ENCODE measurements at places on chromosomes 2 and 18. TPM values are rescaled to one million over a fixed set of nuclear protein-coding genes. Genes with fewer than 3 reads are reported as not detected.

DNA sequence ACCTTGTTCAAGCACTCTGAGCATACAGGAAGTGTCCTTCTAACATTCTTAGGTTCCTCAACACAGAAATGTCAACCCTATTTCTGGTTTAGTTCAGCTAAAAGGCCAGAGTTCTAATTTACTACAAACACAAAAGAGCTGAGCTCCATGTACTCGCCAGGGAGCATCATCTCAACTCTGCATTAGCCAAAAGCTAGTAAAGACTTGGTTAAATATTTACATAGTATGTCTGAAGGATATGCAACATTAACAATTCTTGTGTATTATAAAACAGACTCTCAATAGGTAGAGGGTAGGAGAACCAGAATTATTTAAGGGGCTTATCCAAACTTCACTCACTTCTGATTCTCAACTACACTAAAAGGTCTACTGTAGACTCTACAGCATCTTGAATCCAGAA lies 154.6 kb downstream of the THADA start:
- no peak for DNase-seq

- DNase-seq: no peak
Observed at GRCh38 chr2:162328424-162329157, 10.1 kb upstream of the IFIH1 start.

DNA sequence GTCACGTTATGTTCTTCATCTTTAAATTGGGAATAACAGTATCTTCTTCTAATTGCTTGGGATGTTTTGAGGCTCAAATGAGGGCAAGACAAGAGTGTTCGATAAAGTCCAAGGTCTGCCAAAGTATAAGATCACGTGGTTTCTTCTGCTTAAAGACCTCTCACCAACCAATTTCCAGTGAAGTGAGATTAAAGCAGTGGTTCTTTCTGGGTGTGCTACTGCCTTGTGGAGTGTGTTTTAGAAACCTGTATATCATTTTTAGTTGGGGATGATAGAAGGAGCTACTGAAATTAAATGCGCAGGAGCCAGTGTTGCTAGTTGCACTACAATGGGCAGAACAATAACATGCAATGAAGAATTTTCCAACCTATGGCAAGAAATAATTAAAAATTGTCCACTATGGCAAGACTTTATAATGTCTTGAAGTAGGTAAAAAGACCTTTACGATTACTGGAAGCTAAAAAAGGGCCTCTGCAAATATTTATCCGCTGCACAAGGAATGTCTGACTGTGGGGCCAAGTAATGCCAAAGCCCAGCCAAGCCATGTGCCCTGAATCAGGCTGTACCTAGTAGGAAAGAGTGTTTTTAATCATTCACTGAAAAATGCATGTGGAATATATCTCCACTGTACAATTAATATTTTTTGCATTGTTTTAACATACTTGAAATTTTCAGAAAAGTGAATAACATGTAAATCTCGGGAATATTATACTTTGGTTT lies 244.5 kb upstream of the REG3G start:
- DNase-seq: no peak

DNA sequence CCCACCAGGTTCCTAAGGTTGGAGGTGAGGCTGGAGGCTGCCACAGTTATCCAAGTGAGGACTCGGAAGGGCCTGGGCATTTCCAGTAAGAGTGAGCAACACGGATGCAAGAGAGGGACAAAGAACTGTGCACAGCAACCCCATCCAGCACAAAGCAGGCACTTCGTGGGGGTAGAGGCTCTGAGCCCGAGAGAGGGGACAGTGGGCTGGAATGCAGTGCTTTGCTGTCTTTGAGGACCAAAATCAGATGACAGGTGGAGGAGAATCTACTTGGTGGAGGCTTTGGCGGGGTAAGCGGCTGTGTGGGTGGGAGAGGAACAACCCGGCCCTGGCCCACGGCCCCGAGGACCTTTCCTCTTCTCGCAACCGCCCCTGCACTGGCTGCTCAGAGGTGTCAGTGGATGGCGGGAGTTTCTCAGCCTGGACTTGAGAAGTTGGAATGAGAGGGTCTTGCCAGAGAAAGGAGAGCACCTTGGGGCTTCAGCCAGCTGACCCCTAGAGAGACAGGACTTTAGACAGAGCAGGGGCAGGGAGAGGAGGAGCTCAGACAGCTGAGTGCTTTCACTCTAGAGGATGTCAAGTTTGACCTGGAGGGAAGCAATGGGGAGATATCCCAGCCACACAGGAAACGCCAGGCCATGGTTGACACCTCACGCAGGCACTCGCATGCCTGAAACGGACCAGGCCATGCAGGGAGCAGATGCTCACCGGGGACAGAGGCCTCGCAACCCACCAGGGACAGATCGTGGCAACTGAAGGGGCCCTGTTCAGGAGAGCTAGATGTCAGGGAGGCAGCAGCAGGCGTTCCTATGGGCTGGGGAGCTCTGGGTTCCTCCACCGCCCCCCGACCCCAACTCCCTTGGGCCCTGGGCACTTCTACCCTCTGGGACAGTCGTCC lies 11.6 kb downstream of the RAMP1 start:
- DNase-seq: no peak

DNA sequence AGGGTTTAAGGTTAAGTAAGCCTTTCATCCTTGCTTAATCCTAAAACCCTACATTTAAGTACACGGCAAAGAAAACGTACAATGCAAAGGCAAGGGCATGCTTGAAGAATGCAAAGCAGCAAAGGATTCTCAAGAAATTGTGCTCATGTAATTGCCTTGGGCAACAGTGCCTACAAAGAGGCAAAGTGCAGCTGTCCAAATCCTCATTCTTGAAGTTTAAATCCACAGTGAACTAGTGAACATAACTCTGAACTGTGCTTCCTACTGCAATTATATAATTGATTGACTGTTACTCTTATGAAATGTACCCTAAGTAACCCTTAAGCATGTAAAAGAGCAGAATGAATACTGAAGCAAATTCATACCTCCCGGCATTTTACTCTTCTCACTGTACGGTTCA lies 85.4 kb downstream of the MAP3K20 start:
- DNase-seq: no peak

DNA sequence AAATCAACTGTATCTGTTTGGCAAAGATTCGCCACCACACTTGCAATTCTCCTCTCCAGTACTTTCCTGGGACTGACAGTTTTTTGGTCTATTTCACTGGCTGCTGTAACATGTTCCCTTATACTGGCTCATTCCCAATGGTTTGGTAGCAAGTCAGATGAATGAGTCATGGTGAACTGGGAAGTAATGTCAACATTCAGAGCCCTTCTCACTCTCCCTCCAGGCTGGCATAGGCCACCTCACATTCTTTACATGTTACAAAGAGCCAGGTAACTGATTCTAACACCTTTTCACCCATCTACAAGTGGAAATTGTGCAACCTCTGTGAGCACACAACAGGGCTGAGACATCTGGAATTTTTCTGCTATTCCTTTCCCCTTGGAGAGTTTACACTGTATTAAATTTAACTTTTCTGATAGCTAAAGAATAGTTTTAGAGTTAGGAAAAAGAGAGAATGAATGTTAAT lies 111.3 kb upstream of the TLK1 start:
- DNase-seq: no peak

GALNT3 gene
- total RNA-seq: 0.39 TPM

PTPRM gene
- total RNA-seq: 75.5 TPM

TBR1 gene
- not detected for total RNA-seq

RGPD3 gene
- 0.12 TPM for total RNA-seq

All from left cardiac atrium (tissue), 4 donors.